Cardiac muscle cell (in vitro differentiated cells and primary cell): ENCODE measurements at places on chromosomes 5 and 9. TPM values are rescaled to one million over a fixed set of nuclear protein-coding genes. Genes with fewer than 3 reads are reported as not detected.

GRCh38 chr5:172185096-172185461, 2.9 kb downstream of the STK10 start:
- no peak for DNase-seq
- no peak overlapping the region for H3K4me3 ChIP-seq

Gene SLC2A6
- polyA plus RNA-seq: 3.9 and 8.6 TPM in 2 replicates

Gene SLC4A9
- 0.06 TPM in 1 of 2 replicates, not detected in the other for polyA plus RNA-seq

DNA sequence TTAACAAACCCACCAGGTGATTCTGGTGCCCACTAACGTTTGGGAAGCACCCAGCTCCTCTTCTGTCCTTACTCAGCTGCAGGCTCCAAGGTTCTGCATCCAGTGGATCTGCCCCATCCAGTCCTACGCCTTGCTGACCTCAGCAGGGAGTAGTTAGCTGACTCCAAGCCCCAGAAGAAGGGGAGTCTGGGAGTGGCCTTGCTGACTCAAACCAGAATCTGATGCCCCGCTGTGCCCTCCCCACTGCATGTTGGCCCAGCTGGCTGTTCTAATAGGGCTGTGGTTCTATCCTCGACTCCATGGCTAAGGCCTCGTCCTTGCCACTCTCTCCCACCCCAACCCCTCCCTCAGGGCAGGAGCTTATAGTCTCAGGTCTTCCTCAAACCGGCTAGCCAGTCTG, 136.3 kb downstream of the TTLL11 start:
- no peaks in the 10 kb centered on the region for H3K4me1 ChIP-seq
- H3K36me3 ChIP-seq: no peaks in the 10 kb centered on the region
- H3K27me3 ChIP-seq: no peaks in the 10 kb centered on the region

GRCh38 chr9:114452219-114453165, 52.8 kb downstream of the WHRN start:
- no peak overlapping the region for H3K4me3 ChIP-seq
- no peak overlapping the region for H3K27ac ChIP-seq
- no peaks in the 10 kb centered on the region for H3K4me1 ChIP-seq

DNA sequence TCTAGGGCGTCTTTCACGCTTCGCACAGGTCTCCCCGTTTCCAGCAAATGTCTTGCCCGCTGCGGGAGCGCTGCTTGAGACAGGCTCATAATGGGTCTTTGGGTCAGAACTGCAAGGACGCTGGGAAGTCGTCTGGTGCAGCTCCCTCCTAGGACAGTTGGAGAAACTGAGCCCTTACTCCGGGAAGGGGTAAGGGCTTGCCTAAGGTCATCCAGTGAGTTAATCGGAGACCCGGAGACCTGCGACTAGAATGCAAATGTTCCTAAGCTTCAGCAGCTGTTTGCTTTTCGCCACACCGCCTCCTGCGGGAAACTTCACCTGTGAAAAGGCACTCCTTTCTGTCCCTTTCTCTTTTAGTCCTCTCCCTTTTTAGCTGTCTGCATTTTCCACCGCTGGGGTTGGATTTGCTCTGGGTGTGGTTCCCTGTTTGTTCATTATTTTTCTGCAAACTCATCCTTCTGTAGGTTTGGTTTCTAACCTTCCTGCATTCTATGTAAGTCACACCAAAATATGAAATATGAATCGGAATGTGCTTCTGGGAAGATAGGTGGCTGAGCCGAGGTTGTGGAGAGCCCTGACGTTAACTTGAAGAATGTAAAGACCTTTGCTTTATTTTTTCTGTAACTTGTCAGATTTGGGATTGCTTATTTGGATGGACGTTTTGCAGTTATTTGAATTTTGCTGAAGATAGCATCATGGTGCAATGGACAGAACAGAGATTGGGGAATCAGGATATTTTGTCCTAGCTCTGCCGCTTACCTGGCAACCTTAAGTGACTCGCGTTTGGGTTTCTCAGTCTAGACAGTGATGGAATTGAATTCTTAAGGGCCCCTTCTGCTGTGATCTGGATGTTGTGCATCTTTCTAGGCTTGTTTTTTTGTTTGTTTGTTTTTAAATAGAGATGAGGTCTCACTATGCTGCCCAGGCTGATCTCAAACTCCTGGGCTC, 909 bp downstream of the SLC36A1 start:
- no peaks in the 10 kb centered on the region for H3K27me3 ChIP-seq
- peaks cover 4% of the 10 kb centered on the region for H3K4me1 ChIP-seq
- peak overlapping the region; percentile 59 for H3K4me3 ChIP-seq
- H3K36me3 ChIP-seq: no peaks in the 10 kb centered on the region
- H3K27ac ChIP-seq: no peak overlapping the region

- no peaks in the 10 kb centered on the region for H3K27me3 ChIP-seq
- DNase-seq: peak; percentile 25
- H3K36me3 ChIP-seq: no peaks in the 10 kb centered on the region
- no peak overlapping the region for H3K4me3 ChIP-seq
- H3K4me1 ChIP-seq: peaks cover 20% of the 10 kb centered on the region
- no peak overlapping the region for H3K27ac ChIP-seq
Measured at GRCh38 chr5:58077416-58077815, 382.5 kb downstream of the PLK2 start.

GRCh38 chr5:171149772-171150171, 159.3 kb upstream of the TLX3 start:
- no peaks in the 10 kb centered on the region for H3K4me1 ChIP-seq
- no peaks in the 10 kb centered on the region for H3K36me3 ChIP-seq
- H3K27ac ChIP-seq: no peak overlapping the region
- no peaks in the 10 kb centered on the region for H3K27me3 ChIP-seq
- no peak for DNase-seq

GRCh38 chr9:115674091-115674490, 479.5 kb upstream of the PAPPA start:
- no peak overlapping the region for H3K4me3 ChIP-seq
- no peak overlapping the region for H3K27ac ChIP-seq

Gene FTMT
- polyA plus RNA-seq: not detected in 2 replicates

DNA sequence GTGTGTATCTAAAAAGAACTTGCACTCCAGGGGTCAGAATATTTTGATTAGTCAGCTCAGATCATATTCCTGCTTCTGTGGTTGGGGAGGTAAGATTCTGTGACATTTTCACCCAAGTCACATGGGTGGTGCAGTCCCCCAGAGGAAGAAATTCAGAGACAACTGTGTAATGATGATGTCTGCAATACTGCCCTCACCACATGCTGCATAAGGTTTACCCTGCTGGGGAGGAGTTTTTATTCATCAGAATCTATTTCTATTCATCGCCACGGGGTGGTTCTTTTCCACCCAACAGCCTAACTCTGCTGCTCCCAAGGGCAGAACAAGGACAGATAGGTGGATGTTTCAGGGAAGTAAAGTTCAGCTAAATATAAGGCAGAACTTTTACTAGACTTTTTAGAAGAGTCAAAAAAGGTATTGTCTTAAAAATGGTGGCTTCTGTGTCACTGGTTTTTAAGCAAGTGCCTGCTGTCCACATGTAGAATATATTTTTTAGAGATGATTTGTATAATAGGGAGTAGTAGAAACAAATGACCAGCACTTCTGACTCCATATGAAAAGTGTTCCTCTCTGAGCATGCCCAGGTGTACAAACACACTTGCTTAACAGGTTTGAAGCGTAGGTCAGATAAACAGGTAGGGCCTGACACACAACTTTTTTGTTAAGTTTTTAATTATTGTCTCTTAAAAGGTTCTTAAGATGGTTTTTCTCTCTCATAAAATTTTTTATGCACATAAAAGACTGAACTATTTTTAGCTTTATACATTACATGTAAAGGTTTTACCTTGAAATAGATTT, 352.7 kb downstream of the LRRC70 start:
- no peaks in the 10 kb centered on the region for H3K27me3 ChIP-seq
- H3K27ac ChIP-seq: no peak overlapping the region
- H3K4me3 ChIP-seq: no peak overlapping the region
- no peaks in the 10 kb centered on the region for H3K36me3 ChIP-seq
- peaks cover 33% of the 10 kb centered on the region for H3K4me1 ChIP-seq

DNA sequence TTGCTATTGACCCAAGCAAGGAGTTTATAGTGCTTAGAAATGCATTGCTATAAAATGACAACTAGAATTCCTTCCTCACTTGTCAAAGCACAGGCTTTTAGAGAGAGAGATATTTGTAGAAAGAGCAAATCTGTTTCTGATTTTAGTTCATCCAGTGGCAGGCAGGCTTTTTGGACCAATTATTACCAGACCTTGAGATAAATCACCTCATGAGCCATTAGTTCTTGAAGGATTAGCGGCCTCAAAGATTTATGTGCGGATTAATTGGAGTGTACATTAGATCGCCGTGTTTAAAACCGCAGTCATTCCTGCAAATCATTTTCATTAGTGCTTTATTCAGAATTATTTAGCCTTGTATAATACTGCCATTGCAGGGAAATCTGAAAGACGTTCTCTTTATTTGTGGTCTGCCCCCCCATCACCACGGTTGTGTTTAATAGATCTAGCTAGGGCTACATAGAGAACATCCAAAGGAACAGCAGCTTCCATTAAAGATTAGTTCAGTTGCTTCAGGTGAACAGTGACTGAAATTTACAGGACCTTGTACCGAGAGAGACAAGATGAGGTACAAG, 28.8 kb upstream of the TJP2 start:
- H3K4me1 ChIP-seq: no peaks in the 10 kb centered on the region
- no peaks in the 10 kb centered on the region for H3K27me3 ChIP-seq
- no peak overlapping the region for H3K27ac ChIP-seq
- H3K36me3 ChIP-seq: no peaks in the 10 kb centered on the region

Gene CTXN3
- polyA plus RNA-seq: not detected in 2 replicates

Gene TAF11L5
- polyA plus RNA-seq: not detected in 2 replicates

DNA sequence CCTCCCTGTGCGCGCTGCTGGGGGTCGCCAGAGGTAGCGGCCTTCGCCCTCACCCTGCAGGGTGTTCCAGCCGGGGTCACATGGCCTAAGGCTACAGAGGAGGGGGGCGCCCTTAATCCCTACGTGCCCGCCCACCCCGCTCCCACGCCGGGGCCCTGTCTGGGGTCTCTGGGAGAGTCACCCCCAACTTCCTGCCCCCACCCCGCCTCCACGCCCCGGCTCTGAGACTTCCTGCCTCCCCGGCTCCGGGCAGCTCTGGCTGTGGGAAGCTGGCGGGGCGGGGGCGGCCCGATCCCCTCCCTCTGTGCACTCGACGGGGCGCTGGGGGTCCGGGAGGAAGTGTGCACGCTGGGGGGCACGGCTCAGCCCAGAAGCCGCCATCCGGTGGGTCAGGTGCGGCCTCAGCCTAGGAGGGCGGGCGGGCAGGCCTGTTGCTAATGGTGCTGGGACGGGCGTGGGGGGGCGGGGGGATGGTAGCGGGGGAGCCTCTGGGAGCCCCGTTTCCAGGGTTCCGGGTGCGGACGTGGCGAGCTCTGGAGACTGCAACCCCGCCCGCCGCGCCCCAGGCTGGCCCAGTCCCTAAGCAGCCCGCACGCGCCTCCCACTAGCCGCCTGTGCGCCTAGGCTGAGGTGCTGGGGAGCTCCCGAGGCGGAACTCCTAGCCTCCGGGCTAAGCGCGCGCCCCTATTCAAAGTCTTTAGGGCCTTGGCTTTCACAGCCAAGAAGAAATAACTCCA, 61.6 kb downstream of the CXXC5 start:
- peaks cover 22% of the 10 kb centered on the region for H3K4me1 ChIP-seq
- H3K27me3 ChIP-seq: no peaks in the 10 kb centered on the region
- no peak for DNase-seq
- H3K27ac ChIP-seq: no peak overlapping the region
- peak overlapping the region; percentile 2 for H3K4me3 ChIP-seq

DNA sequence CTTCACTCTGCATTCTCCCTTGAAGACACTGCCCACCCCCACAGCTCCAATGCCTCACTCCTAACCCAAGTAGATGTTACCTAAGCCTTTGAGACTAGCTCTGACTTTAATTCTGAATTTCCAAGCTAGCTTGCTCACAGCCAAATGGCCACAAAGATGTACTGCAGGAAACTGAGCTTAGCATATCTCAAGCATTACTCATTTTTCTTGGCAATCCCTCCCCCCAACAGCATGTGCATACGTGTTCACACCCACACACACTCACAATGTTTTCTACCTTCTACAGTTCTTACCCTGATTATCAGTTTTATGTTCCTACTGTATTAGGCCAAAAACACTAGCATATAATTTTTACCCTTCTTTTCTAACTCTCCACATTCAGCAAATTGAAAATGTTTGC, 13.7 kb upstream of the GRIA1 start:
- DNase-seq: no peak
- H3K36me3 ChIP-seq: no peaks in the 10 kb centered on the region
- no peaks in the 10 kb centered on the region for H3K4me1 ChIP-seq
- no peak overlapping the region for H3K27ac ChIP-seq
- no peaks in the 10 kb centered on the region for H3K27me3 ChIP-seq

DNA sequence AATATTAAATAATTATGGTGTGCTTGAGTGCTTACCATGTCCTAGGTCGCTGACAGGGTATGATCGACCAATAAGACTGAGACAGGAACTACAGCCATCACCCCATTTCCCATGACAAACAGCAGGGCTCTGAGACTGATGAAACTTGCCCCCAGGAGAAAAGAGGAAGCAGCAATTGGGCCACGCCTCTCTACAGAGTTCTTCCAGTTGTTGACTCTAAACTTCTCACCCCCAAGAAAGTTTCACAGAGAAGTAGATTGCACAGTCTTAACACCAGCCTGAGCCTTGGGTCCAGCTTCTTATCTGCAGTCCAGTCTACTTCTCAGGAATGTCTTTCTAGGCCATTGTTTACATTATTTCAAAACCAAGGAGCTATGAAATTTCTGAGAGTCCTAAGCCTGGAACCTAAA, 182.2 kb upstream of the ANKRD55 start:
- H3K4me3 ChIP-seq: no peak overlapping the region
- no peak overlapping the region for H3K27ac ChIP-seq
- no peaks in the 10 kb centered on the region for H3K36me3 ChIP-seq
- peak; percentile 86 for DNase-seq

DNA sequence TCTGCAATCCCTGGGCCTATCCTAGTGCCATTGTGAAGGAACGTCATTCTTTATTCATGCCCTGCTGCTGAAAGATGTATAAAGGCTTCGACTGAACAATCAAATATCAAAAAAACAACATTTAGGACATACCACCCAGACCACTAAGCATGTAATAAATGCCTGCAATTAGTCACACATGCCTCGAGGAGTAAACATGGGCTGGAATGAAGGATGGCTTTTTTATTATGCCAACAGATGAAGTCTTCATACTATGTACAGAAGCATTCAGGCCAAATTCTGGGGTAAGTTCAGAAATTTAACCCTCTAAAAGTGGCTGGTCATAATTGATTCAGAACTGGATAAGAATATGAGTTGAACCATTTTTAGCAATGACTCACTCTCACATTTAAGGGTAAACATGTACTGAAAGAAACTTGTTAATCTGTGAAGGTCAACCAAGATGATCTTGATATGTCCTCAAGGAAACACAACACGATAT, 38.1 kb downstream of the FAM240B start:
- no peaks in the 10 kb centered on the region for H3K36me3 ChIP-seq
- no peak overlapping the region for H3K27ac ChIP-seq
- no peaks in the 10 kb centered on the region for H3K27me3 ChIP-seq
- DNase-seq: peak; percentile 80
- no peak overlapping the region for H3K4me3 ChIP-seq
- H3K4me1 ChIP-seq: peaks cover 17% of the 10 kb centered on the region

- H3K4me3 ChIP-seq: no peak overlapping the region
- no peaks in the 10 kb centered on the region for H3K4me1 ChIP-seq
- DNase-seq: no peak
- no peaks in the 10 kb centered on the region for H3K27me3 ChIP-seq
- no peak overlapping the region for H3K27ac ChIP-seq
Measured at GRCh38 chr5:61000887-61001286, 55.9 kb downstream of the NDUFAF2 start.
